ENCODE measurements at places on chromosomes 5 and 9.

- DNase-seq: no peak
Measured at GRCh38 chr5:17315710-17316221, 98.3 kb downstream of the BASP1 start.

DNA sequence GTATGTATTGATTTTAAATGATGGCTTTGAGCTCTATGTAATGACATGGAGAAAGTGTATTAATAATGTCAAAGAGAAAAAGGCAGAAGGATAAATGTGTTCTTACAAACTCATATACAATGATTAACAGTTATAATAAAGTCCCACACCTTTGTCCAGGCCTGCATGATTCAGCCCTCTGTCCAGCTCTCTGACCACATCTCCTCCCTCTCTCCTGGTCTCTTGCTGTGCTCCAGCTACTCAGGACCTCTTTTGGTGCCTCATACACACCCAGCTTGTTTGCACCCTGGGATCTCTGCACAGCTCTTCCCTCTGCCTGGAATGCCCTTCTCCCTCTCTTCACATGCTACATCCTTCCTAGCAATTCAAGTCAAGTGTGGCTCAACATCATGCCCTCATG, 37.5 kb upstream of the DMRT1 start:
- no peak for DNase-seq

GRCh38 chr5:169628892-169629291, 8.2 kb upstream of the DOCK2 start:
- no peak for DNase-seq

- DNase-seq: no peak
Measured at GRCh38 chr5:179301376-179301775, 43.9 kb downstream of the ADAMTS2 start.

- no peak for DNase-seq
Measured at GRCh38 chr5:112397690-112398089, 21.4 kb downstream of the EPB41L4A start.

DNA sequence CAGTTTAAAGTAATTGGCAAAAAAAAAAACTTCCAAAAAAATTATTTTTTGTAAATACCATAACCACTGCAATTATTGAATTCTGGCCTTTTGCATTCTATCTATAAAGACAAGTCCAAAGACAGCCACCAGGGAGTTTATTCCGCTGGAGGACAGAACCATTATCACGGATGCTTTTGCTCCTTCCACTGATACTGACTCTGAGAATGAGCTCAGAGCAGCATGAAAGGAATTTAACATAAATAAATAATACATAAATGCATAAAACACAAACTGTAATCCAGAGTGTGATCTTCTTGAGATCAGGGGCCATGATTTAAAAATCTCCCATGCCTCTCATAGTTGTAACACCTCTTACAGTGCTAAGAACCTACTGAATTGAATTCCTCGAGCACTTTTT, 264.8 kb downstream of the ARRDC3 start:
- DNase-seq: no peak

DNA sequence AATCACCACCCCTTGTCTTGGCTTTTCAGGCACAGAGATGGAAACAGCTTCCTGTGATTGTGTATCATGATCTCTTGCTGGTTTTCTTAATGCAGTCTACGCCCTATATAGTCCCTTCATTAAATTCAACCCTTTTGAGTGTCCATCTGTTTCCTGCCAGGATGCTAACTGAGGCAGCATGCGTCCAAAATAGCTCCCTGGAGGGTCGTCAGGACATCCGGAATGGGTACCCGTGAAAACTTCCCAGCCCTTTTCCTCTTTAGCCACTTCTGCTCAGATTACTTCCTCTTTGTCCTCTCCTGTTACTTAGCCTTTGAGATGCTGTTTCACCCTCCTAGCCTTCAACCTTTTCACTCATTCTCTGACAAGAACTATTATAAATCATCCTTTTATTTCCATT, 79.8 kb upstream of the KLF9 start:
- DNase-seq: no peak

DNA sequence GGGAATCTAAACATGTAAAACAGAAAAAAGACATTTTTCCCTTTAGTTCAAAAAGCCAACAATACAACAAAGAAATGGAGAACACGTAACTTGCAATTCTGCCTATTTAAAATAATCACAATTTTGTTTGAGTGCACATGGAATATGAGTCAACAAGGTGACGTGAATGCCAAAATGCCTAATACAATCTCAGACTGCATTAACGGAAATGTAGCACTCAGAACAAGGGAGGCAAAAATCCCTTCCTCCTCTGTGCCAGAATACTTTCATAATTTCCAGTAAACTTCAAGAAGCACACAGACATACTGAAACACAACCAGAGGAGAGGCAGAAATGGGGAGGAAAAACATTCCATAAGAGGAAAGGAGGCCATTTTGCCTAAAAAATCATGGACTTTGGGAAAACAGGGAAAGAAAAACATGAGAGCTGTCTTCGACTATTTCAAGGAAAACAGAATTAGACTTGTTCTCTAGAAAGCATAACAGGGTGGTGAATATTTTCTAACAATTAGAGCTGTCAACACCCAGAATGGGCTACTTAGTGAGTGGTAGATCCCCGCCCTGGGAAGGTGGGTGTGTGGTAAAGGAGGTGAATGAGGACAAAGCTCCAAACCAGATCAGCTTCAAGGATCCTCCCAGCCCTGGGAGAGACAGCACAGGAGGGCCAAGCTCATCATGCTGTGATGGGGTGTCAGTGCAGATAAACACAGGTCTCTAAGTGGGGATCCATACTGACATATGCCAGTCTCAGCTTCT, 48.2 kb downstream of the ABCA1 start:
- DNase-seq: no peak

DNA sequence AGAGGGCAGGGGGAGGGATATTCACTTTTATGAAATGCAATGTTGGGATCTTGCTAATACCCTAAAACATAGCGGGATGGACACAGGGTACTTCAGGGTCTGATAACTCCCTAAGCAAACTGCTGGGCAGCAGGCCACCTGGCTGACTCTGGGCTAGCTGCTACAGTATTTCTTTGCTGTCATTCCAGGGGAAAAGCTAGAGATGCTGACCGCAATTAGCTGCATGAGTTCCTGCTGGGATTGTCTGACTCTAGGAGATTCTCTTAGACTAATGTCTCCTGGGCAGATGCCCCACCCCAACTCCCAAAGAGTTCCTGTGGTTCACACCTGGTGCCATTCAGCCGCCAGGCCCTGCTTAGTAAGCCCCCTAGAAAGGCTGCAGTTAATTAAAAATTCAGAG, 69.9 kb downstream of the PSAT1 start:
- no peak for DNase-seq

GRCh38 chr9:2284770-2285169, 269.6 kb downstream of the SMARCA2 start:
- no peak for DNase-seq

DNA sequence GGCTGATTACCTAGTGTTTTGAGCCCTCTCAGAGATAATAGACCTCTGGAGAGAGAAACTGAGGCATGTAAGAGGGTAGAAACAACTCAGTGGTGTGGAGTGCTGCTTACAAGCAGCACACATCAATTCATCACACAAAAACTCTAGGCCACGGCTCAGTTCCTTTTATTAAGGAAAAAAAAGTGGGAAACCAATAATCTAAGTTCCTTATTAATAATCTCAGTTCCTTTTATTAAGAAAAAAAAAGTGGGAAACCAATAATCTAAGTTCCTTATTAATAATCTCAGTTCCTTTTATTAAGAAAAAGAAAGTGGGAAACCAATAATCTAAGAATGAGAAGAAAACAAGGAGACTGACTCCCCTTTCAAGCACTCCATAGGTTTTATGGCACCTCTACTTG, 28.0 kb downstream of the TXNDC8 start:
- DNase-seq: no peak

DNA sequence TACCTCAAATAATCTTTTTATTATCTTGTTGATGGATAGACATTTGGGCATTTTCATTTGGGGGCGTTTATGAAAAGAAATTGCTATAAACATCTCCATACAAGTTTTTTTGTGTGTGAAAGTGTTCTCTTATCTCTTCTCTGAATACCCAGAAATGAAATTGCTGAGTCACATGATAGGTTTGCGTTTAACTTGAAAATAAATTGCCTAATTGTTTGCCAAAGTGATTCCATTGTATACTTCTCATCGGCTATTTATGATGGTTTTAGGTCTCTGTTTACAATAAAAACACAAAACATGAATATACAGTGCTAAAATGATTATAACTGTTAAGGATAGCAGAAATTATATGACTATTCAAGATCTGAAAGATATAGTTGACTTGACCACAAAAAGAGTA, 361.7 kb downstream of the TAF11L14 start:
- DNase-seq: no peak

DNA sequence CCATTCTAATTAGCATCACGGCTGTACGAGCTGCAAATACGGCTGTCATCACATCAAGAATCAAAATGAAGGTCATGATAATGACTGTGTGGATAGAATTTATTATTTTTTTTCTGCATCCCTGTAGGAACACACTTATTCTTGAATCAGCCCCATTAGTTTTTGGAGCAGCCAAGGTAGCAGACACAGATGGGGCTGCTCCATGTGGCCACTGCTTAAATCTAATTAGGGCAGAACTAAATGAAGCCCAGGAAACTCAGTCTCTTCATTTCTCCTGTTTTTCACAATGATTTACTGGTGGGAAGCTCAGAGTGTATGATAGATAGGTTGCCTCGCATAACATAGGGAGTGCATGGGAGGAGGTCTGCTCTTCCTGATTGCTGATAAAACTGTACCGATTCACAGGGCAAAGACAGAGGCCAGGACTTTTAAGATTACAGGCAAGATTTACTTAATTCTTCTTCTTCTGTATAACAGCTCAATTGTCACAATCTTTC, 275.5 kb downstream of the GLIS3 start:
- DNase-seq: no peak

- no peak for DNase-seq
Measured at GRCh38 chr9:20863945-20864344, 167.5 kb downstream of the HACD4 start.

- DNase-seq: no peak
Measured at GRCh38 chr9:125674981-125675973, 31.7 kb downstream of the MAPKAP1 start.

- DNase-seq: no peak
Measured at GRCh38 chr9:129014124-129014523, 14.0 kb downstream of the SH3GLB2 start.

- DNase-seq: no peak
Measured at GRCh38 chr9:37909326-37909725, 5.4 kb upstream of the SLC25A51 start.

DNA sequence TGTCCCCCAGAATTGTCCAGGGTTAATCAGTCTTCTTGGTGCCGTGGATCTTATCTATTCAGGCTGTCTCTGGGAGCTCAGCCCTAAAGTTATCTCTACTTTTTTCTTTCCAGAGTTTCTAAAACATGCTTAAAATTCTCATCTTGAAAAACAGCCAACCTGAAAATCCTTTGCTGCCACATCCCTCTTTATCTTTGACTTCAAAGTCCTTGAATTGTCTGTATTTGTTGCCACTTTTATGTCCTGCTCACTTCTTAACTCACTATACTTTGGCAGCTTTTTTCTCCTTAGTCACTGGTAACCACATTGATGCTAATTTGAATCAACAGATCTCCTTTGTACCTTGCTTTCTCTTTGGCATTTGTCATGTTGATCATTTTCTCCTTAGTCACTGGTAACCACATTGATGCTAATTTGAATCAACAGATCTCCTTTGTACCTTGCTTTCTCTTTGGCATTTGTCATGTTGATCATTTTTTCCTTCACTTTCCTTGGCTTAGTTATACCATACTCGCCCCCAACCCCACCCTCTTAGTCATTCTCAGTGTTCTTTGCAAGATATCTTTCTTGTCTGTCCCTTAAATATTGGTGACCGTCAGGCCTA, 8.5 kb downstream of the DMXL1 start:
- peak; percentile 52 for DNase-seq

- DNase-seq: peak; percentile 62
Measured at GRCh38 chr9:68704814-68705530, at the start of gene PIP5K1B. TSS of gene PIP5K1B (plus strand) at chr9:68705240. CDS start at chr9:68822615, 117,375 bp downstream.

DNA sequence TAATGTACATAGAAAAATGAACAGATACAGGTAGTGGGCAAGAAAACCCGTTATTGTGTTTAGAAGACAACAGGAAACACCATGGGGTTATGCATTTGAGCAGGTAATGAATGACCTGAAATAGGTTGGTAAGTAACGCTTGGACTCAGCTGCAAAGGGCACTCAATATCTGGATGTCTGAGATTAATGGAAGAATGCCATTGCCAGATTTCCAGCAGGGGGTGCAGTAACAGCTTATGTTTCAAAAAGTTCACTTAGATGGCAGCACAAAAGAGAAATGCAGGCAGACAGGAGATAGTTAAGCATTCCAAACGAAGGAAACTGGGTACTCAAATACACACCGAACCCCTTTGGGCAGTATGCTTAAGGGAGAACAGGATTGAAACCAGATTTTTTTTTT, 285.5 kb upstream of the VLDLR start:
- DNase-seq: no peak

DNA sequence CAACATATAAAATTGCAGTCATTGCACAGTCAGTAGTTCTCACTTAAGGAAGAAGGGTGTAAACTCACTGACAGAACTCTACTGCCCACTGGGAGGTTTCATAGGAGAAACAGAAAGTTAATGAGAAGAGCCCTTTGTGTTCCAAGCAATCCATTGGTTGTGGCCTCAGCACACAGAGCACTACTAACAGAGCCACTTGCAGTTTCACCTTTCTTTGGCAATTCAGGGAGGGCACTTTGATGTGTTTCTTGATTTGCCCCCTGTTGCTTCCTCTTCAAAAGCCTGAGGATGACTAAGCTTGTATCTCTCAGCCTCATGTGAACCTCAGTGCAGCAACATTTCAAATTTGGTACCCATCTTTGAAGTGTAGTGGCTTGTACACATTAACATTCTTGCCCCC, 409.4 kb downstream of the DMRTA1 start:
- DNase-seq: no peak

DNA sequence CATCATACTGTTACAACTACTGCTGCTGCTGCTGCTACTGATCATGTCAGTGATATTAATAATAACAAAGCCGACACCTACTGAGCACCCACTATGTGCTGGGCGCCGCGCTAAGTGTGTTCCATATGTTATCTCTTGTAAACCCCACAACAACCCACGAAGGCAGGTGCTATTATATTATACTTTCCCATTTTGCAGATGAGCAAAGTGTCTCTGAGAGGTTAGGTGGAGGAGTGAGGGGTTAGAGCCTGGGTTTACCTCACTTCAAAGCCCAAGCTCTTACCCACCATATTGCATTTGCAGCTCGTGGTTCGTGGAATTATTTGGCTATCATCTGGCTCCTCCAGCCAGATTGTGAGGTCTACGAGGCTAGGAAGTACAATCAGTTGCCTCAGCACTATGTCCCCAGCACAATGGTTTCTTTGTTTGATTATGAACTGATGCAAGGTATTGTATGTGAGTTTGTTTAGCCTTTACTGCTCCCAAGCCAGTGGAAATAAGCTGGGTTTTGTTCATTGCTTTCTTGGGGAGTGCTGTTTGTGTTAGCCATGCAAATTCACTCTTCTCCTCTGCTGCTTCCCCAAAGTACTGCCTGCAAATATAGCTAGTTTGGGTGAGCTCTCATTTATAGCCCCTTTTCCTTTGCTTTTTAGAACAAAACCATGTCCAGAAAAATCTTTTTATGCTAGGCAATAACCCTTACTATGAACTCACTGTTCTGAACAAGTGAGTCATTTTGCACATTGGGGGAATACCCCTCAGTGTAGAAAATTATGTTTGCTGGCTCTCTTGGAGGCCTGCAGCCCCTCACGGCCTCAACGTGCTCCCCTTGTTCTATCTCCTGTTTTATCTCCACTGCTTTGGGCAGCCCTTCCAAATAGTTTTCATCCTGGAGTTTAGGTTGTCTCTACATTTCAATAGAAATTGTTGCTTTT, 47.9 kb downstream of the ALG2 start:
- no peak for DNase-seq

GRCh38 chr9:97759581-97760288, 62.6 kb upstream of the XPA start:
- DNase-seq: no peak

Data from stimulated activated CD8-positive, alpha-beta memory T cell treated with anti-CD3 and anti-CD28 coated beads, Interleukin-4, amount 100 ng/mL, for 48 hours (primary cell).